ENCODE measurements at places on chromosomes 16 and 17.

- DNase-seq: no peak
Measured at GRCh38 chr17:29933379-29933778, 3.4 kb upstream of the SSH2 start.

- DNase-seq: no peak
Measured at GRCh38 chr17:56099649-56100048, 53.6 kb upstream of the ANKFN1 start.

DNA sequence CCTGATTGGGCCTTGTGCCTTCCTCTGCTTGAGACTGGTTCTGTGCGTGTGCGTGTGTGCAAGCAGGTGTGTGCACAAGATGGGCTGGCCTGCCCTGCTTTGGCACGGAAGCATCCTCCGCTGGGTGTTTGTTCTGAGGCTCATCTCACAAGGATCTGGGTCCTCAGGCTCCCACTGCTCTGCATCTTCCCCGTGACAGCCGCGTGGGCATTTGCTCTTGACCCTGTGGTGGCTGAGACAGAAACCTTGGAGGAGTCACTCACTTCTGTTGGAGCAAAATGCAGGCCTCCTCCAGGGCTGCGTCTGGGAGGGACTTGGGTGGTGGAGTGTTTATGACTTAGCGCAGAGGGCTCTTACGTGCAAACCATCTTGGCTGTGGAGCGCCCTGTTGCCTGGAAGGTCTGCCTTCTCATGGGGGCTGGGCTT is 119.2 kb downstream of the RPTOR start:
- DNase-seq: no peak

DNA sequence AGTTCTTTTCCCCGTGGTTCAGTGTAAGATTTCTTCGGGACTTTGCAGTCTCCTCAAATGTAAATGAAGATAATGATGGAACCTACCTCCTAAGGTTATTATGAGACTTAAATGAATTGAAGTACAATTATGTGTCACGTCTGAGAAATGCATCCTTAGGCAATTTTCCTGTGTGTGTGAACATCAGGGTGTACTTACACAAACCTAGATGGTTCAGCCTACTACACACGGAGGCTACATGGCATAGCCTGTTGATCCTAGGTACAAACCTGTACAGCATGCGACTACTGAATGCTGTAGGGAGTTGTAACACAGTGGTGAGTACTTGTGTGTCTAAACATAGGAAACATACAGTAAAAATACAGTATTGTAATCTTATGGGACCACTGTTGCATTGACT is 1.1 kb upstream of the FAM20A start:
- DNase-seq: no peak

- DNase-seq: peak; percentile 58
Measured at GRCh38 chr16:29806641-29807425, 504 bp downstream of the MAZ start.

Data from activated CD4-positive, alpha-beta T cell treated with anti-CD3 and anti-CD28 coated beads for 4 hours (primary cell).